ENCODE measurements at places on chromosomes 5 and 9. TPM values are rescaled to one million over a fixed set of nuclear protein-coding genes. Genes with fewer than 3 reads are reported as not detected.

Gene OGN
- polyA plus RNA-seq, result 0.09 TPM

Gene ZNF366
- polyA plus RNA-seq, result not detected

Gene BAAT
- polyA plus RNA-seq, result not detected

Gene CHSY3
- not detected for polyA plus RNA-seq

Gene SLC34A3
- polyA plus RNA-seq, result not detected

Gene TESK1
- 6.0 TPM for polyA plus RNA-seq

Gene GABBR2
- not detected for polyA plus RNA-seq

Gene IFNA21
- polyA plus RNA-seq, result not detected

Gene HAVCR1
- not detected for polyA plus RNA-seq

Data from naive B cell (primary cell).